ENCODE measurements at places on chromosomes 11 and 22.

DNA sequence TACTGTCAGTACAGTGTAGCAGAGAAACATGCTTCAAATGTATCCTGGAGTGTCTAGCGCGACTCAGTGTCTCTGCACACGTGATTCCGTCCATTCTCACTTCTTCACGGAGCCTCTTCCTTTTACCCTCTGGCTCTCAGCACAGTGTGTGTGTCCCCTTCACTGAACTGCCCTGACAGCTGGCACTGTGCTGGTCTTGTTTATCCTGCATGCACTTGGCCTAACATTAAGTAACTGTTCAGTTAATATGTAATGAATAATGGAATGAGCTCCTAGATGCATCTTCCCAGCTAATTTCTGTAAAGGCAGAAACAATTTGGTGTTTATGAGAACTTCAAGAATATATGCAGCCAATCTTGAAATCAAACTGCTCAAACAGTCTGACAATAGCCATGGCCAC lies 44.4 kb downstream of the KMT5B start:
- no peak for DNase-seq

GRCh38 chr22:38311323-38311620 lies 6.0 kb downstream of the CSNK1E start:
- no peak for DNase-seq

GRCh38 chr11:46906609-46907041 lies 11.7 kb downstream of the LRP4 start:
- no peak for DNase-seq

DNA sequence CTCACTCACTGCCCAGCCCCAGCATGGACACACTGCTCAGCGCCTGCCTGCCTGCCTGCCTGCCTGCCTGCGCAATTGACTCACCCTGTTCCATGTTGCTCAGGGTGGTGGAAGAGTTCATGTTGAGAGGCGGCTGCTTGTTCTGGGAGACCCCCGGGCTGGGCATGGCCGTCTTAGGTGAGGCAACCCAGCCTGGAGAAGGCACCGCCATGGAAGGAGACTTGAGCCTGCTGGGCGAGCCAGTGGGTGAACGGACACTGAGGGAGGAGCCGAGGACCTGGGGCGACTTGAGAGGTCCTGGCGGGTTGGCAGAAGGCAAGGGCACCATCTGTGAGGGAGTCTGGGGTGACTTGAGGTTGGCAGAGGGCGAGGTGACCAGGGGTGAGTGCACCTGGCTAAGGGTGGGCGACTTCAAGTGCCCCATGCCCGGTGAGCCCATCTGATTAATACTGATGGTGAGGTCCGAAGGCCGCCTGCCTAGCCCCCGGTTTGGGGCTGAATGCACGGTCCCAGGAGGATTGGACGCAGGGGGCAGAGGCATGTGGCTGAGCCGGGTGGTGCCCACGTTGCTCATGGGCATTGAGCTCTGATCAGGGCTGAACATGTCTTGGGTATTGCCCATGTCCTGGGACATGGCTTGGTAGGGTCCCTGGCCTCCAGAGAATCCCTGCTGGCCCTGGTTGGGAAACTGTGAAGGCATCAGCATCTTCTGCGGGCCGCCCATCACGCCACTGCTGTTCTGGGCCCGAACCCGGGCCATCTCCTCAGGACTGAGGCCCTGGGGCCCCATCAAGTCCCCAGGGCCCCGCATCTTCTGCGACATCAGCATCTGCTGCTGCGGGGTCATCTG lies 17.1 kb downstream of the CXCR5 start:
- DNase-seq: no peak

DNA sequence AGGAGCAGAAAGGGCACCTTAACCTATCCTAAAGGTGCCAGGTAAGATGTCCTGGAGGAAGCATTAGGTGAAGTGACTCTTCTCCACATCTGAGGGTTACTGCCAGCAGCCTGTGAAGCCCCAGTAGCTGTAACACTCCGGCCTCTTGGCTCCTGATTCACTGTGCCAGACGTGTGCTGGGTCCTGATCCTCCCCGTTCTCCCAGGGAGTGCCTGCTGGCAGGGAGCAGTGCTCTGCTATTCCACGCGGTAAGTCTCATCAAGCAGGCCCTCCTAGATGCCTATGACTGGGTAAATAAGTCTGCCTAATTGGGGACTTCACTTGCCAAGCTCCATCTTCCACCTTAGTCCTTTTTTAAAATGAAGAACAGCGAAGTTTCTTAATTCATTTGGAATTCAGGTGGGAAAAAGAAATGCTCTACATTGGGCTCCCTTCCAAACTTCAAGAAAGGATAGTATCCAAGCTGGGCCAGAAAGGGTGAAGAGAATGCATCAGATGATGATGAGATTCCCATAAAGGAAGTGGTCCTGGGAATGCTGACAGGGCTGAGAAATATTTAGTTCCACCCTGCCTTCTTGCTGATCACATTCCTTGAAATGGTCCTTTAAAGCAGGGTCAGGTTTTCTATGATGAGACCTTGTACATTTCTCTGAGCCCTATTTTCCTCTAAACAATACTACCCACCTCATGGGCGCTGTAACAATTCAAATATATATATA lies 188.0 kb downstream of the MAML2 start:
- DNase-seq: no peak

- DNase-seq: no peak
These were observed 642 bp upstream of the SEPTIN3 start for GRCh38 chr22:41968601-41969000.

DNA sequence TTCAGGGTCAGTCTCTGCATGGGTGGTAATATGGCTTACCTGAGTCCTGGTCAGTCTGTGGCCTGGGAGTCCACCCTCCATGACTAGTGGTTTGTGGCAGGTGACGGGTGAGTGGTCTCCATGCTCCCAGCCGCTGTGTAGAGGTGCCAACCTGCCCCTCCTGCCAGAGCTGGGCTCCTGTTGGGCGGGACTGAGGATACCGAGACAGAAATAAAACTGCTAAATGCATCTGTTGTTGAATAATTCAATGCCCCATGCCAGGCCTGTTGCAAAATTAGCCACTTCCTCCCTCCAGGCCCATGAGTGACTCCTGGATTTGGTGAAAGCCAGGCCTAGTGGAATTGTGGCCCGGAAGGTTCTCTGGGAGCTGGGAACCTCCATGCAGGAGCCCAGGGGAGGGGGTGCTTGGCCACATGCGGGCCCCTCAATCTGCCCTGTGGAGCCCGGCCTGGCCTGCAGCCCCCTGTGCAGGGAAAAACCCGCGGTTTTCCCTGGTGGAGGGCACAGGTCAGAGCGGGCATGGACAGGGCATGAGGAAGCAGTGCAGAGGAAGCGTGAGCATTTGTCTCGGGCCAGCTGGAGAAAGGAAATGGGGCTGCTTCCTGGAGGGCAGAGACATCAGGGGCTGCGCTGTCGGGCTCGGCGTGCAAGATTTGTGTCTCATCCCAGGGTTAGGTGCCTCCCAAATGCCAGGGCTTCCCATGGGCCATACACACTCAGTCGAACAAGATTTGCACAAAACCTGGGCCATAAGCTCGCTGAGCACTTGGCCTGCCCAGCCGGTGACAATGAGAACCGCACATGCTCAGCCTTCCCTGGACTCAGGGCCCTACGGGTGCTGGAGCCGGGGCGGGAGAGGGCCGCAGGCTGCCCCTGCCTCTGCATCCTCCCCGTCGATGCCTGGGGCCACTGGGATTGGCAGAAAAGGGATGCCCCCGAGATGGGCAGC lies 66.9 kb downstream of the KCNQ1 start:
- DNase-seq: peak; percentile 71

DNA sequence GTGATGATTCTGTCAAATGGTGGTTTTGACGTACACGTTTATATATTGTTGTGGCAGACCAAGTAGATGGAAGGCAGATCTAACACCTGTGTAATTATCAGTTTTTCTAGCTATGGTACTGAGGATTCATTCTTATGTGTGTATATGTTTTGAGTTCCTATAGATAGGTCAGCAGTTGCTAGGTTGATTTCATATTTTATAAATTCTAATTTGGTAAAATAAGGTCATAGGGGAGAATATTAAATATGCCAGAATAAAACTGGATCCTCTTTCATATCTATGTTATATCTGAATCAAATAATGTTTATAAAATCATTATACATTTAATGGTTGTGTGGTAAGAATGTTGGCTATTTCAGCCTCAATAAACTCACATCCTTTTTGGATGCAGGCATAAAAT lies 27.6 kb downstream of the HIPK3 start:
- DNase-seq: no peak

DNA sequence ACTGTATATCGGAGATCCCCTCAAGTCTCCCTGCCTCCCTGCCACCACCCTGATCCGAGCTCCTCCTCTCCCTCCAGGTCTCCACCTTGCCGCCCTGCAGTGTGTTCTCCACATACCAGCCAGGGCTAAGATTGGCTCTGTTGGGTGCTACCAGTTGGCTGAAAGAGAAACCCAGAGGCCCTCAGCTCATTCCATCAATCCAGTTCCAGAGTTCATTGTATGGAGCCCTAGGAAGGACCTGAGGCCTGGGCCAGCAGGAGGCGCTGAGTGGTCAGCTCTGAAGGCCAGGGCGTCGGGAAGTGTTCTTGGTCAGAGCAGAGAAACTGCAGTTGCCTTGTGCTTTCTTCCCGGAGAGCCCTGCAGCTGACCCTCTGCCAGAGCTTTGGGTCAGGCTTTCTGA lies 2.2 kb upstream of the TOP3B start:
- peak; percentile 38 for DNase-seq

GRCh38 chr11:83044958-83045712 lies 26.6 kb downstream of the RAB30 start:
- no peak for DNase-seq

All from inflammatory macrophage treated with lipopolysaccharide for 4 hours (primary cell).